ENCODE measurements at places on chromosomes 16 and 17.

GRCh38 chr16:86595983-86596605 is 17.7 kb downstream of the FOXL1 start:
- no peak for DNase-seq

DNA sequence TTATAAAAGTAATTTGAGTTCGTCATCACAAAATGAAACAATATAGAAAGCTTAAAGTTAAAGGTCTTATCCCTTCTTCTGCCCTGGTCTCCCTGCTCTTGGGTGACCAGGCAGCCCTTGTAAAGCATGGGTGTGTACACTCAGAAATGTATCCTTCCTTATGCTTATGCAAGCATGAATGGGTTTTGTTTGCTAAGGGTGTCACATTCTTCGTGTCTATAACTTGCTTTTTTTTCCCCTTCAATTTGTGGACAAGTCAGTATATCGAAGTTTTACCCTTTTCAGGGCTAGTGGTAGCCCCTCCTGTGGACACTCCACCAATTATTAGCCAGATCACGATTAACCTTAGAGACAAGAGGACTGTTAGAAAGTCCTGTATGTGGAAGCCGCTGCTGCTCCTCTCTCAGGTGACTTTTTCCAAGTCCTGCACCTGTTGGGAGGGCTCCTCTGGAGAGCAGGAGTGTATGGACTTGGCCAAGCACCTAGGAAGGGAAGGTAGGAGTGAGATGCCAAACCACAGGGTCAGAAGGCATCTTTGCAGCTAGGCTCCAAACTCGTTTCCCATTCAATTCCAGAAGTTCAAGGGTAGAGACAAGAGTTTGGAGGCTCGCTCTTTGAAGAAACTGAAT is 50.9 kb downstream of the LDHD start:
- DNase-seq, result no peak

DNA sequence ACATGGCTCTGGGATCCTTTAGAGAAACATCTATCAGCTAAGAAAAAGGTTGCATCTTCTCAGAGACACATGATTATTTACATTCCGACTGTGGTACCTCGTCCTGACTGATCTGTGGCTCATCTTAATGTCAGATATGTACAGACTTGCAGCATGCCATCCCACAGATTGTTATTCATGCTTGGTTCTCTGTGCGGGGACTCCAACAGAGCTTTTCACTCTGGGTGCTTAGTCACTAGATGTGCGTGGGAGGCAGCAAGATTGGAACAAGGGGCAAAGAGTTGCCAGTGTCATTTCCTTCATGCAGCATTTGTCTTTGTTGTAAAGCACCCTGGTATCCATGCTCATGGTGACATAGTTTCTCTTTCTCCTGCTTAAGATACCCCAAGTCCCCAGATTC is 179.1 kb upstream of the CACNG5 start:
- no peak for DNase-seq

- DNase-seq, result no peak
These were observed 83.0 kb upstream of the CIBAR2 start for GRCh38 chr16:85195271-85195647.

GRCh38 chr17:32798938-32799337 is 78.0 kb downstream of the MYO1D start:
- no peak for DNase-seq

- no peak for DNase-seq
These were observed 287.8 kb upstream of the FOXF1 start for GRCh38 chr16:86222547-86222946.

- DNase-seq, result peak; percentile 62
These were observed 471.6 kb downstream of the SOX9 start for GRCh38 chr17:72592242-72592966.

GRCh38 chr17:41868568-41868967 is 3.3 kb upstream of the KLHL11 start:
- no peak for DNase-seq

- no peak for DNase-seq
These were observed 69.8 kb downstream of the RMI2 start for GRCh38 chr16:11414815-11415775.

- DNase-seq, result no peak
These were observed 20.4 kb upstream of the GRIN2A start for GRCh38 chr16:10202649-10203048.

Measured in thymus (tissue), 14 donors.